ENCODE measurements at places on chromosomes 7 and 10.

DNA sequence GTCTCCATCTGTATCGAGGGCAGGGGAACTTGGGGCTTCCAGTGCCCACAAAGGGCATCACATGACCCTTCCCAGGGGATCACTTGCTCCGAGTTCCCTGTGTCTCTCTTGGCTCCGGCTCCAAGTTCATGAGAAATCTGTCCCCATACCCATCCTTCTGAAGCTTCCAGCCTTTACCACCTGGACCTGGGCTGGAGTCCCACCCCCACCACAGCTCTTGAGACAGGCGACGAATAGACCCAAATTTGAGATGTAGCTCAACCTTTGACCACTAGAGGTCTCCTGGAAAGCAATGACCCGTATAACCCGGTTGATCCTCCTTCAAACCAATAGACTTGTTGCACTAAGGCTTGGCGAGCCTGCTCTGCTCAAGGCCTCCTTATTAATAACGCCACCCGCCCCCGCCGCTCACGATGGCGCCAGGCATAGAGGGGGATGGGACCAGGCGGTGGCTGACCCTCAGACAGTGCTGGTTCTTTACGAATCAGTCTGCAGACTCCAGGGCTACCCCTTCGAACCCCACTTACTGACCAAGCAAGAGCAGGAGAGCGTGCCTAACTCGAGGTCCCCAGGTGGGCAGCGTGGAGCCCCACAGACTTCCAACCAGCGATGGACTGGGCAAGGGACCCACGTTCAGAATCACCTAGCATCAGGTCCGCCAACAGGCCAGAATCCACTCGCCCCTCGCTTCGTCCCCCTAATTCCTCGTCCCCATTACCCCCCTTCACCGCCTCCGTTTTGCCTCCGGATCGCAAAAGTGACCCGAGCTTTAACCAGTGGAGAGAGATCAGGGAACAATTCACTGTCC lies 4.4 kb upstream of the ARID5B start:
- peak; percentile 57 for DNase-seq

DNA sequence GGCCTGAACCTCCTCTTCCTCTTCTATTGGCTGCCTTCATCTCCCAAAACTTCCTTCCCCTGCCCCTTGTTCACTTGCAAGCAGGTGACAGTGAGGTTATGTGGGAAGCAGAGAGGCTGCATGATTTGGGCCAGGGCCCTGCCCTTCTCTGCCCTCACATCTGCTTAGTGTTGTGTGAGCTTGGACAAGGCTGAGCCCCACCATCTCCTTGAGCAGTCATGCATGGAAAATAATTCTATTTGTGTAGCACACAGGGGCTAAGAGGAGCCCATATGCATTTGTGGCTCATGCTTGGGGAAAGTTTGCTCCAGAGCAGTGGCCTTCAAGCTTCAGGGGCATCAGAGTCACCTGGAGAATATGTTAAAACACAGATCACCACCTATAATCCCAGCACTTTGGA lies 26.8 kb upstream of the AQP1 start:
- no peak for DNase-seq

DNA sequence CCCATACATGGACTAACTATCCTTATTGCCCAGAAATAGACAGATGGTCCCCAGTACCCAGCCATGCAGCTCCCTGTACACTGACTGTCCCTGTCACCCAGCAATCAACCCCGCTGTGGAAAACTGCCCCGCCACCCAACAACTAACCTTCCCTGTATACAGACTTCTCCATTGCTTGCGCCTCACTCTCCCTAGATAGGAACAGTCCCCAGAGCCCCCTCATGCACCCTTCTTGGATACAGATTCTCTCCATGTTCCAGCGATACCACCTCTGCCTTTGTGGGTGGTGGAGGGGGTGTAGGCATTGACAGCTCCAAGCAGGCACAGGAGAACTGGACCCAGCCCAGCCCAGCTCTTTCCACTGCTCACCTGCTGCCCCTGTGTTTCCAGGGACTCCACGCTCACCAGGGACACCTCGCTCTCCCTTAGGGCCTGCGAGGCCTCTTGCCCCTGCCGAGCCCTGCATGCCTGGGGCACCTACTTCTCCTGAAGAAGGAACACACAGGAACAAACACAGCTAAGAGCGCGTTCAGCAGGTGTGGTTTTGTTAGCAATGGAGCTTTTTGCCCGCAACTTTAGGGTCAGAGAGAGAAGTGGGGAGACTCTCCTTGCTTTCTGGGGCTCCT lies 7.2 kb downstream of the SFTPD start:
- no peak for DNase-seq

GRCh38 chr7:27064661-27065060 lies 31.1 kb downstream of the HOXA1 start:
- DNase-seq: no peak

- DNase-seq: no peak
Observed at GRCh38 chr10:132846631-132847415, 60.9 kb upstream of the NKX6-2 start.

All from stimulated activated CD4-positive, alpha-beta T cell treated with anti-CD3 and anti-CD28 coated beads, Interleukin-1b, Interleukin-23, amount 100 ng/mL, for 48 hours (primary cell).